ENCODE measurements at places on chromosomes 2 and 18.
A peak's percentile ranks its signal among the peaks of the same experiment; 100 is the strongest.

DNA sequence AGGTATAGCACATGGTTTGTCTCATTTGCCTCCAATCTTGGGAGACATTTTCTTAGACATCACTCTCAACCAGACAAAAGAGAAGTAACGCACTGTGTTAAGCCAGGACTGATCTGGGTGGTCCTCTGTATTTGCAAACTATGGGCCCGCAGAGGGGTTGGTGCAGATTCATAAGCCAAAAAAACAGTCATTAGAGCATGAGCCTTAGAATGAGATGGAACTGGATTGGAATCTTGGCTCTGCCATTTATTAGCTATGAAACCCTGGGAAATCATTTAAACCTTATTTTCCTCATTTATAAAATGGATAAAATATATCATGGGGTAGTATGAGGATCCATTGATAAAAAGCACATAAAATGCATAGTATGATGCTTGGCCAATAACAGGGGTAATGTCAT lies 213.5 kb upstream of the APCDD1 start:
- DNase-seq, result no peak

DNA sequence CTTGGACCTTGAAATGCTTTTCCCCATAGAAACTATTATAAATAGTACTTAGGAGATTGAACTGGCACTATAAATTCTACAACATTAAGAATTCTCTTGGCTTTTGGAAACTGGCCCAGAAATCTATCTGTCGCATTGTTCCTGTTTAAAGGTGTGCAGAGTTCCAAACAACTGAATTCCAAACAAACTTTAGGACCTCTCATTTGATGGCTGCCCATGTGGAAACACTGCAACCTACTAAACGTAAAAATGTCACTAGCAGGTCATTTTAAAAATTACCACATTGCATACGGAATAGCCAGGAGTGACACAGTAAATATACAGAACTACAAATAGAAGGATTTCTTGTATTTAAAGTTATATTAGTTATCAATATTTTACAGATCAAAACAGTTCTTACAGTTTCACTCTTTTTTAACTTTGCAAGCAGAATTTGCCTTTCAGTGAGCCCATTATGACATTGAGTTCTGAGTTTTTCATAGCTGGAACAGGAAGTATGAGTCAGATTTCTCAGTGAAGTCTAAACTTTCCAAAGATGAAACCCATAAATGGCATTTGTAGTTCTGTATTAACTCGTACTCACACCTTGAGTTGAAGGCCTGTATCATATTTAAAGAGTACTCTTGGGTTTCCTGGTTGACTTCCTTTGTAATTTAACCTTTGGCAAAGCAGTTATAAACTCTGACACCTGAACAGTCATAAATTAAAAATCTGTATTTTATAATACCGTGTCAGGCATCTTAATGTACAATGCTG lies 142.3 kb upstream of the BOD1L2 start:
- DNase-seq, result peak; percentile 13

GRCh38 chr2:174675615-174676014 lies 78.0 kb upstream of the WIPF1 start:
- DNase-seq, result no peak

GRCh38 chr2:39135690-39136259 lies 14.9 kb upstream of the SOS1 start:
- no peak for DNase-seq

- DNase-seq, result no peak
Measured at GRCh38 chr2:97656905-97657587, 6.8 kb downstream of the ACTR1B start.

DNA sequence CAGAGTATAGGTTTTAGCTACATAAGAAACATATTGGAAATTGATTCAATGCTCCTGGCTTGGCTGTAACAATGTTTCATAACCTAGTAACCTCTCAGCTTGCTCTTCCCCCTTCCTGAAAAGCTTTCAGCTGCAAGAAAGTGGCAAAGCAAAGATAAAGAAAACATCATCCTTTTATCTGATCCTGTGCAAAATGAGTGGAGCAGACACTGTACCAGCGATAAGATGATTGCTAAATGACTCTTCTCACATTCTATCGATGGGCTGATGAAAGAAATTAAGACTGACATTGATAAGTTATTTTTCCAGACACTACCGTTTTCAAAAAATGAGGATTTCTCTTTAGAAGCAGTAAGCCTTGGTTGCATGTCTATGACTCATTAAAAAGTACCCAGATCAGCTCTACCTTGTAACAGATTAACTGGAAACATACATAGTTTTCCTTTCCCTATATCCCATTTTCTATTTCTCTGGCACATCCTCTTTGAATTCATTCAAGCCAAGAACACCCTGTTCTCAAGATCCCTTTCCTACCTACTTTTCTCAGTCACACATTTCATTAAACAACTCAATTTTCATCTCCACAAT lies 87.1 kb upstream of the LYPD1 start:
- no peak for DNase-seq
